Testis (tissue), 5 donors: ENCODE measurements at places on chromosomes 4 and X.

DNA sequence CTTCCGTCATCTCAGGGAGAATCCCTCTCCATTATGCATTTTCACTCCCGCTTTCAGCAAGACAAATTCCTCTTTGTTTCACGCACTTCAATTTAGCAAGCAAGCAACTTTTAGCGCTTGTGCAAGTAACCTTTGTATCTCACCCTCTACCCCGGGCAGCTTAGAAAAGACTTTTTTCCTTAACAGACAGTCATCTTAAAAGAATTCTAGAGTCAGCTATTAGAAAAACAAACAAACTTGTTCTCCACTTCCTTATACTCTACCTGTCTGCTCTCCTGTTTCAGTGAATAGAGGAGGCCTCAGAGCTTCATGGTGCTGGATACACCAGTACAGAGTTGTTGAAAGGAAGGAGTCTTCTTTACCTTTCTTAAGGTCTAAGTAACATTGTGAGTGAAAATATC lies 12.1 kb downstream of the TIGD2 start:
- DNase-seq, result no peak

DNA sequence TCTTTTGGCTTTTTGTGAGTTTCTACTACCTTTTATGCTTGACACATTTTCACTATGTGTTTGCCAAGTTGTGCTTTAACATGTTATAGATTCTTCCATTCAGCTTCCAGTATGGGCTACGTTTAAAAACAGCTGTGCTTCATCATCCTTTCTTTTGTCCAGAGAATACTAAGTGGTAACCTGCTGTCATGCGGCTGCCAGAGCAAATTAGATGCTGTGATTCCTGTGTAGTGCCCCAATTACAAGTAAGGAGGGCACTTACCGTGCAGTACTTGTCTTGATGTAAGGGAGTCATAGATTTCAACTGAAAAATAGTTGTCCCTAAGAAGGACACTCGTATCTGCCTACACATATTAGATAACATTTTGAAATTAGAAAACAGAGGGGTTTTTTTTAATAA lies 531.8 kb upstream of the GALNTL6 start:
- no peak for DNase-seq

DNA sequence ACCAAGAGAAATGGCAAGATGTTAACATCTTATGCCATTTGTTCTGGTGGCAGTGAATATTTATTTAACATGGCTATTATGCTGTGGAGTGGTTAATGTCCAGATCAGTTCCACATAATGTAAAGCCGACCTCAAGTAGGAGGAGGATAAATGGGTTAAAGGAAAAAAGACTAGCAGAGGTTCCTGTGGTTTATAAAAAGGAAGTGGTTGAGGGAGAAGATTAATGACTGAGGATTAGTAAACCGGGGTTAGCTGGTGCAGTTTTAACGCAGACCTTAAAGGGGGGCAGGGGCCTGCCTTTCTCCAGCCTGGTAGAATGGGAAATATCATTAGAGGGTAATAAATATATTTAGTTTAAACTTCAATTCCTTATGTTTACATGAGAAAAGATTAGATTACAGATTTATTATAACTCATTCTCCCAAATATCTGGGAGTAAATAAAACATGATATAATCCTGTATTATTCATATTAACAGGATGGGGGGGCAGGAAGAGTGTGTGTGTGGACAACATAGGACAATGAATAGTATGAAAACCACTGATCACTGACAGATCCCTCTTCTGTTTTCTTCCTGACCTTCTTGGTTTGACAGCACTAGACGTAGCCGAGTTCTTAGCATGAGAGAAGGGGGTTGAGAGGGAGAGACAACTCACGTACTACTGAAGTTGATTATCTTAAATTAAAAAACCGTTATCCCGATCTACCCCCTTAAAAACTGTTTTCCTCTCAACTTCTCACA lies 124.1 kb upstream of the LIMCH1 start:
- DNase-seq, result no peak

GRCh38 chr4:111066447-111066846 lies 443.6 kb upstream of the PITX2 start:
- DNase-seq, result no peak

- DNase-seq, result no peak
These were observed 54.3 kb downstream of the CHST7 start for GRCh38 chrX:46627711-46628419.
